ENCODE measurements at places on chromosomes 3 and 15. TPM values are rescaled to one million over a fixed set of nuclear protein-coding genes. Genes with fewer than 3 reads are reported as not detected.

DNA sequence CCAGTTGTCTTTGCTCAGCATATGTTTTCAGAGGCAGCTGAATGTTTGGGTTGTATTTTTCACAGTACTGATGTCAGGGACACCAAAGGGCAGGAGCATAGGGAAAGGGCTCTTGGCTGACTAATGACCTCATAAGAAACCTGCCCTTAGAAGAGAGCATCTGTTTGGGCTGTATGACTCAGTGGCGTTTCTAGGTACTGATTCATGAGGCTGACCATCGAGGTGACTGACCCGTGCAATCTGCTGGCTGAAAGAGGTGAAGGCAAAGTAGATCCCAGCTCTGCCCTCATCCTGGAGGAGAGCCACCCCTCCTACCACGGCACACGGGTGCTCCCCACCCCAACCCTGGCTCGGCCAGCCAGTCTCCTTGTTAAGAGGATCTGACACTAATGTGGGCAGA, 8.3 kb downstream of the LMCD1 start:
- no peak for DNase-seq

DNA sequence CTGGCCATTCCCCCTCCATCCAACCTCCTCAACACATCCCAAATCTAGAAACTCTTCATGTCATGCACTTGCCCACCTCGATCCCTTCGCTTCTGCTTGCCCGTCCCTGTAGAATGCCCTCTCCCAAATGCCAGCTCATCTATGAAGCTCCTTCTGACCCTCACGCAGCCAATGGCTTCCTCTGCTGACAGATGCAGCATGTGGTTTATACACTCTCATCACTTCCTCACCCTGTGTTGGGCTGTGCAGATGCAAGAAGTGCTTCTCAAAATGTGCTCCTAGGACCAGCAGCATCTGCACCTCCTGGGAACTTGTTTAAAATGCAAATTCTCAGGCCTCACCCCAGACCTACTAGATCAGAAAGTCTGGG, 51.7 kb downstream of the SEMA5B start:
- no peak for DNase-seq

DNA sequence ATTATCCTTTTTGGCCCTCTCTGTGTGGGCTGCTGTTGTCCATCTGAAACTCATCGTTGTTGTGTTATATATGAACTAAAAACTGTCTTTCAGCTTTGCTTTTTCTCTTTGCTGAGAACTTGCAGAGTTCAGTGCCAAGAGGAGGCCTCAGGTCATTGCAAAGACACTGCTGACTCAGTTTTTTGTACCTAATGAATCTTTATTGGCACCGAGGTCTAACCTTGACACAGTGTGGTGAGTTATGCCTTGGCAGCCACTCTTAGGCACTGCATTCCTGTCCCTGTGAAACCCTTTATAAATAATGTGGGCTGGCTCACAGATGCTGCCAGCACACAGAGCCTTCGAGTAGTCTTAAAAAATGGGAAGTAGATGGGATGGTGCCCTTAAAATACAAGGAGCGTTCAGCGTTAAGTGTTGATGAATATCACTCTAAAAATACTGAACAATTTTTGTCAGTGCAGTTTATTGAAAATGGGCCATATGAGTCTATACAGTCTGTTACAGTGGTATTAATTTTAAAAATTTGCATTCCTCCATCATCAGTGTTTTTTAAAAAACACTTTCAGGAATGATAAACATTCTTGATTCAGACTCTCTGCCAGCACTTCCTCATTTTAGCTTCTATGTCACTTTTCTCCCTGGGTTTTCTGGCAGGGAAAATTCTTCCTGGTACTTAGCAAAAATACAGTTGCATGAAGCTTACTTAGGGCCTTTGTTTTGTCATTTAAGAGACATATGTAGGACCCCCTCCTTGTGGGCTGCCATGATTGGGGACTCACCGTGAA, 234.1 kb downstream of the CACNA2D3 start:
- no peak for DNase-seq

DNA sequence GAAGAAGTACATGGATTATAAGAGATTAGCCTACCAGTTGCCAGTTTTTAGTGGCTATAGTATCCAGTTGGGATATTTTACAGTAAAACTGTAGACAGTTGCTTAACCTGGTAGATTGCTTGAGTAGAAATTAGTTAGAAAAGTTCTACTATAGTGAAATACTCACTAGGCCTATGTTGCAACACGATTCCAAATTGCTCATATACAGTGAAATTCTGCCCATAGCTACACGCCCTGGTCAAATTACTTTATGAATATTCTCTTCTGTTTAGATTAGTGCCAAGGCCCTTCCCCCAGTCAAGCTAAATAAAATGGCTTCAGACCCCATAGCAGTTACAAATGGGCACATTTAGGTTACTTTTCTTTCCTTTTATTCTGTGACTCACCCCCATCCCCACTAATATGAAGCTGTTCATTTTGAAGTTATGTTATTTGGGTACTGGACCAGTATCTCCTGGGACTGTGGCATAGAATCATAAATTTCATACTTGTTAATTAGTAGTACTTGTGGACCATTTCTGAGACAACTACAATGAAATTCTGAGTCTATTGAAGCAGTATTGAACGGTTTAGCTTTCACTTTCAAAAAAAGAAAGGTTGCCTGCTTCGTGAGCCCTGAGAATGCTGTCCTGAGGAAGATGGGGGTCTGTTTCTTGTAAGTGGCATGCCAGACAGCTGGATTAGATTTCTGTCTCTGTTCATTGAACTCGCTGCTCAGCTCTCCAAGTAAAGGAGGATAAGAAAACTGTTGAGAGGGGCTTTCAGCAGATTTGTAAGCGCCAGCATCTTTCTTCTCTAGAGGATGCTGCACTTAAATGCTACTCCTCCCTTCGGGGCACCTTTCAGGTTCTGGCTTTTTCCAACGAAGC, 65.8 kb upstream of the CFAP20DC start:
- DNase-seq = no peak

DNA sequence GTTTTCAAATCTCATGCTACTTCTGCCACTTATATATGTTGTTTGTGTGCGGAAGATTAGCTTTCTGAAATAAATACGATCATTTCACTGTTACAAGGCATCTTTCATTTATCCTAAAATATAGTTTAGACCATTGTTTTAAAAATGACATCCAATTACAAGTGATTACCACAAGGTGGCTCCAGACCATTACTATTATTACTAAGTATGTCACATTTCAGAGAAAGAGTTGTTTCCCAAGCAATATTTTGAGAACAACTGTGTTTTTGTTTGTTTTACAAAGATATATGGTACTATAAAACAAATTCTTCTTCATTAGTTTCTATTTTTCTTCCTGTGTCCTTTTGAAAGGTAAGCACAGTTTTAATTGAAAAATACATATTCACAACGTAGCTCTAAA, 136.0 kb upstream of the RAP2B start:
- no peak for DNase-seq

DNA sequence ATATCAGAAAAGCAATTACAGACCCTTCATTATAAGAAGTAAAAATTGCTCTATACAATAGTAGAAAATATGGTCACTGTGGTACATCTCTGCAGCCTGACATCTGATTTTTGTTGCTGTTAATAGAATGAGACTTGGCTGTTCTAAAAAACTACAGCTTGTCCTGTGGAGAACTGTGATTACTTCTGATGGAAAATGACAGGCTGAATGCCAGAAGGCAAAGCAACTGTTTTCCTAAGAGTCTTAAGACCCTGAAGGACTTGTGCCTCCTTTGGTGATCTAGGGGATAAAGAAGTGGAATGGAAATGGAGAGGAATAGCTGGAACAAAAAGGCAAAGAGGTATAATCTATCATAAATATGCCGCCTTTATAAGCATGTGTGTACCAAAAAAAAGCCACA, 314.8 kb downstream of the BCHE start:
- DNase-seq = no peak

- DNase-seq = no peak
These were observed 11.8 kb downstream of the CAPN3 start for GRCh38 chr15:42371096-42371495.

- DNase-seq = no peak
These were observed 299.8 kb downstream of the KBTBD8 start for GRCh38 chr3:67297715-67298475.

DNA sequence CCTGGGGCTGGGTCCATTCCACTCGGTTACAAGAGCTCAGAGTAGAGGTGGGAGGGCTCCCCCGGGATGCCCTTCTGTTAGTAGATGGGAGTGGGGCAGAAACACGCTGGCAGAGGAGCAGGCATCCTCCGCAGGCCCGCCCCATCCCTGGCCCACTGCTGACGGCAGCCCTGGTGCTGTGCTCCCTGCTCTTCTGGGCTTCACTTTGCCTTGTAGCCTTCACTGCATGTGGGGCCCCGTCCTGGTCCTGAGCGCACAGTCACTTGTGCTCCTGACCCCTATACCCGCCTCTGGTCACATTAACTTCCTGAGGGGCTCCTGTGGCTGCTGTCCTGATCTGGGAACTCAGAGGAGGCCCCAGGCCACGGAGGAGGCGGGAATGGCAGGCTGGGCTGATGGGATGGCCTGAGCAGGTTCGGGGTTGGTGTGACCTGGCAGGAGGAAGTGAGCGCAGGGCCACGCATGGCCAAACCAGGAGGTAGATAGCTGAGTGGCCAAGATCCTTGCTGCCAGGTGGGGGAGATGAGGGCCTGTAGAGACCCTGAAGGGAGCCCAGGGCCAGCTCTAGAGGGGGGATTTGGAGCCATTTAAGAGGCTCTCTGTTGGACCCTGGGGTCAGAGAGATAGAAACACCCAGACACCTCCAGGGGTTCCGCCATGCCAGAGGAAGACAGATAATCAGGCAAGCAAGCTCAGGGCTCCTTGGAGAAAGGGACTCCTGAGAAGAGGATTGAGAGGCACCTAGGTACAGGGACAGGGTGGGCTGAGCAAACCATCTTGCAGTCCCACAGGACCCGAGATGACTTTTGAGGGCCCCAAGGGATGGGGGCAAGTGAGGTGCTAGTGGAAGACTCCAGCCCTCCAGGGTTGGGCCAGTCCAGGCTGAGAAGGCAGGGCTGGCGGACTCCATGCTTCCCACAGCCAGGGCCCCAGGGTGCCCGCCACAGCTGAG, 92.2 kb upstream of the PRR23E start:
- DNase-seq = no peak

DNA sequence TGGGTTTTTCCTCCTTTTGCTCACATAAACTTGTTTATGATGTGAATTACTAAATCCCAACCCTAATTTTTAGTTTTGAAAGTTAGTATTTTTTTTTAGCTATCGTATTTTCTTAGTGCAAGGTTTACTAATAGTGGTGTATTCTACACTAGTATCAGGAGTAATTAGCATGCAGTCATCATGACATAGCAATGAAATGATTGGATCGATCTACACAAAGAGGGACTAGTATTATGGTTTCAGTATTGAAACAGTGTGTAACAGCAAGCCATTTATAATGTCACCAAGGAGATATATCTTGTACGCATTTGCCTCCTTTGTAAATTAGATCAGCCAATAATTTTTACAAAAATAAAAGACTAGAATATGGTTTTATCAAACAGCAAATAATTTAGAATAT, 38.7 kb downstream of the RNF111 start:
- no peak for DNase-seq

- DNase-seq = no peak
These were observed 50.0 kb downstream of the CPA3 start for GRCh38 chr3:148914936-148915690.

- peak; percentile 77 for DNase-seq
These were observed at the start of gene CIB2 for GRCh38 chr15:78131295-78132061. TSS of gene CIB2 (minus strand) at chr15:78131445. CDS start at chr15:78131215, 230 bp downstream.

GRCh38 chr15:29089731-29090616, 179.6 kb downstream of the NSMCE3 start:
- DNase-seq = no peak

GRCh38 chr3:134231131-134231530, 19.5 kb downstream of the RYK start:
- DNase-seq = no peak

- no peak for DNase-seq
These were observed 25.5 kb upstream of the MNS1 start for GRCh38 chr15:56490461-56490860.

DNA sequence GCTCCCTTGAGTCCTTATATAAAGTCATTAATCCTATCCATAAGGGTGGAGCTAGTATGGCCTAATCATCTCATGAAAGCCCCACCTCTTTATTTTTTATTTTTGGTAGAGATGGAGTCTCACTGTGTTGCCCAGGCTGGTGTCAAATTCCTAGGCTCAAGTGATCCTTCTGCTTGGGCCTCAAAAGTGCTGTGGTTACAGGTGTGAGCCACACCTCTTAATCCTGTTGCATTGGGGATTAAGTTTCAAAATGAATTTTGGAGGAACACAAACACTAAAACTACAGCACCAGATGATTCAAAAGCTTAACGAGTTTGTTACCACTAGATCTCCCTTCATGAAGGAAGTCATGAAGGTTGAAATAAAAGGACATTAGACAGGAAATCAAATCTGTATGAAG, 27.7 kb downstream of the RAB7A start:
- no peak for DNase-seq

DNA sequence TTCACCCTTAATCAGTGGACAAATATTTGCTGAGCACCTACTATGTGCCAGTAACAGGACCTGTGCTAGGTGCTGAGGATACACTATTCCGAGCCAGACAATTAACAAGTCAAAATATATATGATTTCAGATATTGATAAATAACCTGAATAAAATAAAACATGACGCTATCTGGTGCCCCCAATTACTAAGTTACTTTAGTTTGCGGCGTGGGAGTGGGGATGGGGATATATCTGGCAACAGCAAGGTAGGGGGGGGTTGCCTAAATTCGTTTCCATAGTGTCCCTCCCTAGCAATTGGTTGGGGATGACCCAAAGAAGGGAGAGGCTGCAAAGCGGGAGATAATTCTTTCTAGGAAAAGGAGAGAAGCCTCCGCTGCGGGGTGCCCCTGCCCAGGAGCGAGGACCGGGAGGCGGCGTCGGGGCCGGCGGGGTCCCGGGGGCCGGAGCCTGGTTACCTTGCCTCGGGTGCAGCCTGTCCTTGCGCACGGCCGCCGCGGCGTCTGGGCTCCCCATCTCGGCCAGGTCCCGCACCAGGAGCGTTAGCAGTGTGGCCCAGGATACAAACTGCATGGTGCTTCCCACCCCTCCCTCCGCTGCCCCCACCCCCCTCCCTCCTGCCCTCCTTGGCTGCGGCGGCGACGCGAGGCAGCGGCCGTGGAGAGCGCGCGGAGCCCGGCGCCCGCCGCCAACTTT, 567 bp downstream of the ADAMTS9 start:
- no peak for DNase-seq

- no peak for DNase-seq
These were observed 34.1 kb upstream of the LPP start for GRCh38 chr3:188119846-188120245.

- no peak for DNase-seq
These were observed 27.2 kb downstream of the ABI3BP start for GRCh38 chr3:100966049-100966491.

- DNase-seq = no peak
These were observed 54.5 kb upstream of the ATP11B start for GRCh38 chr3:182738583-182739411.

- no peak for DNase-seq
These were observed 1.2 kb downstream of the ANXA2 start for GRCh38 chr15:60396560-60396957.

Gene ECE2
- not detected for total RNA-seq

Gene C3orf49
- total RNA-seq = not detected

Gene CCDC54
- total RNA-seq = not detected

Gene SLC2A2
- not detected for total RNA-seq

Gene THAP10
- 1.2 TPM for total RNA-seq

Gene BFSP2
- total RNA-seq = 1.5 TPM

Gene CFAP100
- total RNA-seq = not detected

Gene NBEAL2
- total RNA-seq = 285 TPM

Gene TGM5
- total RNA-seq = not detected

Gene ARHGAP31
- total RNA-seq = 11.8 TPM

Gene TMEM39A
- 65.8 TPM for total RNA-seq

Gene ITIH1
- total RNA-seq = not detected

Gene PLA2G4F
- not detected for total RNA-seq

Gene LDHAL6B
- not detected for total RNA-seq

Gene RBPMS2
- total RNA-seq = 0.52 TPM

Gene CORO2B
- not detected for total RNA-seq

Data from T-helper 17 cell (primary cell).